ENCODE measurements at places on chromosomes 3 and 15. TPM values are rescaled to one million over a fixed set of nuclear protein-coding genes. Genes with fewer than 3 reads are reported as not detected.

DNA sequence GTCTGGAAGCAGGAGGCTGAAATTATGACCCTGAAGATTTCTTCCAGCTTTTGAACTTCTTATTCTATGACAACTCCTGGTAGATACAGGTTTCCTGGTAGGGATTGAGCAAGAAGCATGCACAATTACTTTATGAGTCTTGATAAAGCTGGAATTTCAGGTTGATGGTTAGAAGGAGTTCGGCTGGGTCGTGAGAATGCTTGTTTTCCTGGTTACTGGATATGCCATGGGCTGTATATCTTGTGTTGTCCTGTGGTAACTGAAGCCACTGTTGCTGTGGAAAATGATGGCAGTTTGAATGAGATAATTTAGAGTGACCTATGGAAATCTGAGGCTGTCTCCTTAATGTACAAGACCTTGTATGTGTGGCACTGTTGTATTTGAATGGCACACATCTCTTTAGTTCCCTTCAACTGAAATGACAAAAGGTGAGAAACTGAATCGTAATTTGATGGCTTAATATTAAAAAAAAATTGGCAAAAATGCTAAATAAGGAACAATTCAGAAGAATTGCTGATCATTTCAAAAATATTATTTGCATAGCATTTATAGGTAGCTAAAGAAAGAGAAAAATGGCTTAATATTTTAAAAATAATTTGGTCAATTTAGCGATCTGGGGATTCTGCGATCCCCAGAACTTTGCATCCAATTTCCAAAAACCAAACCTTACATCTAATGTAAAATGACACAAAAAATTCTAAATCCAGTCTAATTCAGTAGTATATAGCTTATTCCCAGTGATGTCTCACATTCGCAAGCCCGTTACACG, 1.1 kb upstream of the UBE2E1 start:
- DNase-seq = no peak

DNA sequence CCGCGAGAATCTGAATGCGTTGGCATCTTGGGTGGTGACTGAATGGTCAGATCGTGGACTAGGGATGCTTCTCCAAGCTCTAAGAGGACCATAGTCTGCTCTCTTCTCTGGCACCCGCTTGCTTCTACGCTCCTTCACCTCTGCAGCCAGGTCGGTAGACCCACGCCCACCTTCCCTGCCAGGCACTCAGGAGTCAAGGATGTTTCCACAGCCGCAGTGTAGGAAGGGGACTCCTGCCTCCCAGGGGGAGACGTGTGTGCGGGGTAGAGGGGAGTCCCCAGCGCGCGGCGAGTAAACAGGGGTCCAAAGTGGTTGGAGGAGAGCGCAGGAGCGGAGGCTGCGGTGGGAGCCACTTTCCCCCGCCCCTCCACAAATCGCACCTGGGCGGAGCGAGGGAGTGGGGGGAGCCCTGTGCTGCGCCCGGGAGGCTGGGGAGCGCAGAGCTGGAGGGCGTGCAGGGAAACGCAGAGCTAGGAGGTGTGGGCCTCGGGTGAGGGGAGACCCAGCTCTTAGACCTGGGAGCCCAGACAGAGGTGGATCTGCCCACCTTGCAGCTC, 1.7 kb downstream of the LRRC3B start:
- peak; percentile 83 for DNase-seq

DNA sequence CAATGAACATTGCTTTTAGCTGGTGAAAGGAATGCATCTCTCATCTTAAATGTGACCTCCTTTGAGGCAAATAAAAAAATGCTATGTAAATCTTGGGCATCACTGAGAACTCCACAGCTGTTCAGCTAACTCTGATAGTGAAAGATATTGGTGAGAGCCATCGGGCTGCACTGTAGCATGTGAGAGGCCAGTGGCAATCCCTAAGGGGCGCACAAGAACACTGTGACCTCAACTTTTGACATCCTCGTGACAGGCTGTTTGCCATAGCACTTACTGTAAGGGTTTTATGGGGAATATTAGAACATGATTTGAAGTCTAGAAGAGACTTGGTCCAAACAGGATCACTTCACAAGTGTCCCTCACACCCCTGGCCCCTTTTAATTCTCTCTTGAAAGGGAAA, 697.9 kb downstream of the MCTP2 start:
- DNase-seq = no peak

DNA sequence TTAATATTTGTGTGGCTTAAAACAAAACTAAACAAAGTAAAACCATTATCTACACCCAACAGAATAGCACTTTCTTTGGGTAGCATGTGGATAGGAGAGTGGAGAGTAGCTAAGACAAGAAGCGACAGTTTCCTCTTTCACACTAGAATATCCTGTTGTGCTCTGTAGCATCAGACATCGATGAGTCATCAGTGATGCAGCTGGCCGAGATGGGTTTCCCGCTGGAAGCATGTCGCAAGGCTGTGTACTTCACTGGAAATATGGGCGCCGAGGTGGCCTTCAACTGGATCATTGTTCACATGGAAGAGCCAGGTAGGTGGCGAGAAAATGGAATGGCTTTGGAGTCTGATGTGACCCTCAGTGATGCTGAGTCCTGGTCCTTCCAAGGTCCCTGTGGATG, 108.1 kb downstream of the USP13 start:
- no peak for DNase-seq

- no peak for DNase-seq
Observed at GRCh38 chr15:27499719-27500118, 528.7 kb downstream of the GABRG3 start.

DNA sequence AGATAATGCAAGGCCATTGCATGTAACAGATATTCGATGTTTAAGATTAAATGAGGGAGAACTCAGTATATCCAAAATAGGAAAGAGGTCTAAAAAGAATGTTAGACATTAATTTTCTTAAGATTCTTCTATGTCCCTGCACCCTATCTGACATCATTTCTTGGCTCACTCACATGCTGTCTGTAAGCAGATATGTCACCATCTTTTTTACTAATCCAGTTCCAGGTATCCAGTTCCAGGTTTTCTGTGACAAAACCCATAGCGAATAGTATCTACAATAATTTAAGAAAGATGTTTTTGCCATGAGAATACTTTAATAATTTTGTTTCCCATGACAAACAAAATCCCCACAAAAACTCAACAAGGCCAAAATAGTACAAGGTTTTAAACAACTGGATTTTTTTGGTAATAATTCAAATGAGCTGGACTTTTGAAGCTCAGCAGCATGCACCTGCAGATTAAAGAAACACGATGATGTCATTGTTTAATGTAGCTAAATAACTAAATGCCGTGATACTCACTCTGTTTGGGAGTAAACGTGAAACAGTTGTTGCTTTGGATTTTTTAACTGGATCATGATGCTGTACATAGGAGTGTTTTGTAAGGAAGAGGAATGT, 867.6 kb downstream of the EPHA3 start:
- no peak for DNase-seq

DNA sequence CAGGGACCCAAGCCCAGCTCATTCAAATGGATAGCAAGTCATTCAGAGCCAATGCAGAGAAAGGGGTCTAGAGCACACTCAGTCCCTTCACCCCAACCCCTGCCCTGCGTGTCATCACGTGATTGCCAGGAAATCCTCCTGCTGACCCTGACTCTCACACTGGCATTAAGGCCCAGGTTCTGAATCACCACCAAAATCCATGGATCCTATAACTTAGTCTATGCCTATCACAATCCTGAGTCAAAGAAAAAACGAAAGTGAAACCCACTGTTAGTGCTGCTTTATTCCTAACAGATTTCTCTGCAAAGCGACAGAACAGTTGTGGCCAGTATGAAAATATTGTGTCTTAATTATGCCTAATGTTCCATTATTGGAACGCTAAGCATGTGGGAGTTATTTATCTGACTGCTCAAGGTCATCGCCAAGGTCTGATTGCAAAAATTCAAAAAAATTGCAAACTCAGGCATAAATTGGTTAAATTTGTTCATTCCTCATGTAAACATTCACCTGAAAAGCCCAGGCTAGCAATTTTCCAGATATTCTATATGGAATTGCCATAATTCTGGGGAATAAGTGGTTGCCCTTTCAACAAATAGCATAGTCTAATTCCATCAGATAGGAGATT, 108.7 kb upstream of the EIF1B start:
- DNase-seq = no peak

GRCh38 chr3:30076899-30077298, 529.5 kb upstream of the TGFBR2 start:
- no peak for DNase-seq

GRCh38 chr3:180383332-180384020, 218.5 kb upstream of the TTC14 start:
- DNase-seq = no peak

DNA sequence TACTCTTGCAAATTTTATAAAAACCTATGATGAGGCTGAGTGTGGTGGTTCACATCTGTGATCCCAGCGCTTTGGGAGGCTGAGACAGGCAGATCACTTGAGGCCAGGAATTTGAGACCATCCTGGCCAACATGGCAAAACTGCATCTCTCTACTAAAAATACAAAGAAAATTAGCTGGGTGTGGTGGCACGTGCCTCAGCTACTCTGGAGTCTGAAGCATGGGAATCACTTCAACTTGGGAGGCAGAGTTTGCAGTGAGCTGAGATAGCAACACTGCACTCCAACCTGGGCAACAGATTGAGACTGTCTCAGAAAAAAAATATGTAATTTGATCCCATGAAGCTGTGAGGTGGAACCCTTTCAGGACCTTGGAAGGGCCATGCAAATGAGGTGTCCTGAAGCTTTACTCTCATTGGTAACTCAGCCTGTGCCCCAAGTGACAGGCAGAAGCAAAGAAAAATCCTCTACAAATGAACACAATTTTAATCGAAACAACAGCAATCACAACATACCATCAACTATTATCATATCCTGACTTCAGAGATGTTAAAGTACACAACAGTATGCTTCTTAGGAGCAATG, 84.6 kb upstream of the CDV3 start:
- DNase-seq = no peak

DNA sequence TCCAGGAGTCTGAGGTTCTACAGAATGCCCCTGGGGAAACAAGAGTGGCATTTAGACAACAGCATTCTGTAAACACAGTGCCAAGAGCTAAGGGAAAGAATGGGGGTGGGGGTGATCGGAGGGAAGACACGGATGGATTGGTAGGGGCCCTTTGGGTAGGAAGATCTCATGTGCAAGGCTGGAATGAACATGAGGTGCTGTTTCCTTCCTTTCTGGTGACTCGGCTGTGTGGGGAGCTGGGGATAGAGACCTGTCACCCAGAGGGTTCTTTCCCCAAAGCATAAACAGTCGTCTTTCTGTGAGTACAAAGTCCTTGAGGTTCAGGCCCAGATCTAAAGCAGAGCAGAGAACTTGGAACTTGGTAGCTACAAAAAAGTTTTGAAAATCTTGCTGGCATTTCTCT, 11.7 kb downstream of the TPM1 start:
- DNase-seq = no peak

GRCh38 chr3:160904691-160905090, 148.7 kb downstream of the PPM1L start:
- DNase-seq = no peak

NRG4 gene
- not detected for total RNA-seq

PCSK6 gene
- 4.7 TPM for total RNA-seq

Measured in H7 (cell line).